ENCODE measurements at places on chromosomes 7 and 10. TPM values are rescaled to one million over a fixed set of nuclear protein-coding genes. Genes with fewer than 3 reads are reported as not detected.

DNA sequence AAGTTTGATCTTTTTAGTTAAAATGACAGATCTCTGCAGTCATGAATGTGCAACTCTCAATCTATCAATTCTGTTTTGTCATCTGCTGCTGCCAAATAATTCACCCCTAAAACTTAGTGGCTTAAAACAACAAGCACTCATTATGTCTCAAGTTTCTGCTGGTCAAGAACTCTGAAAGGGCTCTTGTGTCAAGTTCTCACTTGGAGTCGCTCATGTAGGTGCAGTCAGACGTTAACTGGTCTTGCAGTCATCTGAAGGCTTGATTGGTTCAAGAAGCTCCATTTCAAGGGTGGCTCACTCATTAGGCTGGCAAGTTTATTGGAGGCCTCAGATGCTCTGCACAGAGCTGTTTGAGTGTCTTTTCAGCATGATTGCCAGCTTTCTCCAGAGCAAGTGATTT lies 28.5 kb upstream of the LRRC72 start:
- no peak for DNase-seq

- DNase-seq: no peak
These were observed 208.8 kb downstream of the KCNMA1 start for GRCh38 chr10:77428691-77429395.

ACTL6B gene
- not detected for total RNA-seq

VDAC2 gene
- 117 TPM for total RNA-seq

All from T-helper 17 cell (primary cell).